ENCODE measurements at places on chromosomes 5 and 9. TPM values are rescaled to one million over a fixed set of nuclear protein-coding genes. Genes with fewer than 3 reads are reported as not detected.

Gene OR2V1
- not detected for total RNA-seq

Gene NDOR1
- 4.5 TPM for total RNA-seq

Gene ANKRD34B
- not detected for total RNA-seq

Gene AGTPBP1
- total RNA-seq: 15.6 TPM

Gene SMIM27
- total RNA-seq: 2.9 TPM

Gene ZBED3
- 0.52 TPM for total RNA-seq

Gene NPDC1
- 21.6 TPM for total RNA-seq

Gene MRRF
- 23.6 TPM for total RNA-seq
